ENCODE measurements at places on chromosomes 1 and 21.

- DNase-seq: no peak
Observed at GRCh38 chr1:226120398-226120797, 57.9 kb downstream of the H3-3A start.

DNA sequence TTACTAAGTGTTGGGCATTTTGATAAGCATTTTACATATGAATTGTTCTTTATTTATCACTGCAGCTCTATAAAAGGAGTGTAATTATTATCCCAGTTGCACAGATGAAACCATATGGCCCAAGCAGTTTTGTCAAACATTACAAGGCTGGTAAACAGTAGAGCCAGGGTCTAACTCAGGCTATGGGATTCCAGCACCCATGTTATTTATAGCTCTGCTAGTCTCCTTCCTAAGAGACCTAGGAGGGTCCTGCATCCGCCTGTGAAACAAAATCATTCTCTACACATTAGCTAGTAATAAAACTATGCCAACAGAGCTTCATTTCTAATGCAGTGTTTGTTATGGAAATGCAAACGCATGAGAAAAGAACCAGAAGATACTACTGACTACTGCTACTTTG lies 58.6 kb downstream of the IL23R start:
- DNase-seq: peak; percentile 55

GRCh38 chr1:42282867-42283583 lies 52.0 kb downstream of the FOXJ3 start:
- no peak for DNase-seq

DNA sequence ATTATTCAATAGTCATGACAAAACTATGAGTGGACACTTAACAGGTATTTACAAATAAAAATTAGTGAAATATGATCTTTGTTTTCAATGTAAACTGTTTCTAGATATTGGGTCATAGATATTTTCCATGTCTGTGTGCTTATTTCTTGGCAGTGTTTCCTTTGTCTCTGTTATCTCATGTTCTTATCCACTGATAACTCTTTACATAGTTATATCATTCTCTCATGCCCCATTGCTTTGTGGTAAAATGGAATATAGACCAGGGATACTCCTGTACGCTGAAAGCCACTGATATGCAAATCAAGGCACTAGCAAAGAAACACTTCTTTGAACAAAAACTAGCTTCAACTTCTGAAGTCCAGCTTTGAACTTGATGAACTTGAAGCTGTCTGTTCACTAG lies 113.1 kb downstream of the ITSN1 start:
- no peak for DNase-seq

- no peak for DNase-seq
Observed at GRCh38 chr21:24759348-24760075, 847.8 kb downstream of the MRPL39 start.

DNA sequence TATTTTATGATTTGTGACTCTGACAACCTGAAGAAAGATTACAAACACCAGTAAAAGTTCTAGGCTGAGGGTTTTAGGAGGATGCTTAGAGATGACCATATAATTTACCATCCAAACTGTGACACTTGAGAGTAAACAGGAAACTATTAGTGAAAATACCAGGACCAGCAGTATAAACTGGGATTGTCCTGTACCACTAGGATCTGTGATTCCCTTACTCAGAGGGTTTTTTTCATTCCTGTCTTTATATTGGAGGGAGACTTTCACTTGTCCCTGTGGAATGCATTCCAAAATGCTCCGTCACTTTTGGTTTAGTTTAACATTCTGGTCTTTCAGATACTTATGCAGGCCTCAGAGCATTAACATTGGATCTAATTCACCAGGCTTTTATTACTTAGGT lies 482.9 kb downstream of the PTBP2 start:
- DNase-seq: no peak

DNA sequence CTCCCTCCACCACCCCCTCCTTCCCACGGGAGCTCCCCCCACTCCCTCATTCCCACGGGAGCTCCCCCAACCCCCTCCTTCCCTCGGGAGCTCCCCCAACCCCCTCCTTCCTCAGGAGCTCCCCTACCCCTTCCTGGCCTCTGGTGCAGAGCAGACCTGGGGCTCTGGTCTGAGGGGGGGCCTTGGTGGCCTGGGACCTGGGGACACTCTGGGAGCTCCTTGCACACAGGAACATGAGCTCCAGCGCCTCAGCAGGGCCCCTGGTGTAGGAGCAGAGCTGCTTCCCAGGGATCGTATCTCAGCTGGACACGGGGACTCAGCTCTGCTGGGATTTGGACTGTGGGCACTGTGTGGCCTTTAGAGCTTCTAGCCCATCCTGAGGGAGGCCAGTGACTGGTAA lies 19.7 kb upstream of the PRSS38 start:
- DNase-seq: no peak

- DNase-seq: peak; percentile 67
Observed at GRCh38 chr1:32915766-32916706, 14.8 kb upstream of the TMEM54 start.

DNA sequence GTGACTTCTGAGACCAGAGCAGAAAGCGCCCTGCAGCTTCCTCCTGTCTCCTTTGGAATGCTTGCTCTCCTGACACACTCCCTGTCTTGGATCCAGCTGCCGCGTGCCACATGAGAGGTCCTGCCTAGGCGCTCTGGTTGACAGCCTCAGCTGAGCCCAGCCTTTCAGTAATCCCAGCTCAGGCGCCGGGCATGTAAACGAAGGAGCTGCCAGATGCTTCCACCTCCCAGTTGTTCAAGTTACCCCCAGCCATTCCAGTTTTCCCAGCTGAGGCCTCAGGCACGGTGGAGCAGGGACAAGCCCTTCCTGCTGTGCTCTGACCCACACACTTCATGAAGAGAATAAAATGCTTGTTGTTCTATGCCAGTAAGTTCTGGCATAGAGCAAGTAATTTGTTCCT lies 14.3 kb upstream of the CD34 start:
- DNase-seq: no peak

- no peak for DNase-seq
Observed at GRCh38 chr1:40794974-40795715, 11.6 kb downstream of the KCNQ4 start.

- DNase-seq: peak; percentile 64
Observed at GRCh38 chr1:45643978-45644377, 20.1 kb upstream of the CCDC17 start.

DNA sequence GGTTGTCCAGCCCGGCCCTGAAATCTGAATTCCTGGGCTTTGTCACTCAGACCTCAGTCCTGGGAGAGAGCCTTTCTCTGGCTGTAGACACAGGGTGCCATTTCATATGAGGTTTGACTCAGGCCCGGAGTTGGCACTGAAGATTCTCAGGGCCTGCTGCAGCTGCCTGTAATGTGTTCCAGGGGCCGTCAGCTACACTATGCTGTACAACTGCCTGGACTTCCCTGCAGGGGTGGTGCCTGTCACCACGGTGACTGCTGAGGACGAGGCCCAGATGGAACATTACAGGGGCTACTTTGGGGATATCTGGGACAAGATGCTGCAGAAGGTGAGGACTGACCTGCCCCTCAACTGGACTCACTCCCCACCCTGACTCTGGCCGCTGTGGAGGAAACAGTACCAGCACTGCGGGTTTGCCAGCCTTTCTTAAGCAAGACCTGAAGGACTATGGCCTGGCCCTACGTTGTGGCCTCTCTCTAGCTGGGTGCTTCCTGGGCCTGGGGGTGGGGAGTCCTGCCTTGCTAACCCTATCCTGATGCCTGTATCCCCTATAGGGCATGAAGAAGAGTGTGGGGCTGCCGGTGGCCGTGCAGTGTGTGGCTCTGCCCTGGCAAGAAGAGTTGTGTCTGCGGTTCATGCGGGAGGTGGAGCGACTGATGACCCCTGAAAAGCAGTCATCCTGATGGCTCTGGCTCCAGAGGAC lies 18.9 kb downstream of the FAAH start:
- no peak for DNase-seq

DNA sequence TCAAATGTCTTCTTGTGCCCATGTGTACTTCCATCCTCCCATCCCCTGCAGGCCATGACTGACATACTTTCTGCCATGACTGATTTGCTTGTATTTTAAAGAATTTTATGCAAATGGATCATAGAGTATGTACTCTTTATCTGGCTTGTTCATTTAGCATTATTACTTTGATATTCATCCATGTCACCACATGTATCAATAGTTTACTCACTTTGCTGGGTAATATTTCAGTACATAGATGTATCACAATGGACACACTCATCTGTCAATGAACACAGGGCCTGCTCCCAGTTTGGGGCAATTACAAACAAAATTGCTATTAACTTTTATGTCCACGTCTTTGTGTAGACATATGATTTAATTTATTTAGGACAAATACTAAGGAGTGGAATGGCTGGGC lies 259.1 kb downstream of the SDCCAG8 start:
- no peak for DNase-seq

DNA sequence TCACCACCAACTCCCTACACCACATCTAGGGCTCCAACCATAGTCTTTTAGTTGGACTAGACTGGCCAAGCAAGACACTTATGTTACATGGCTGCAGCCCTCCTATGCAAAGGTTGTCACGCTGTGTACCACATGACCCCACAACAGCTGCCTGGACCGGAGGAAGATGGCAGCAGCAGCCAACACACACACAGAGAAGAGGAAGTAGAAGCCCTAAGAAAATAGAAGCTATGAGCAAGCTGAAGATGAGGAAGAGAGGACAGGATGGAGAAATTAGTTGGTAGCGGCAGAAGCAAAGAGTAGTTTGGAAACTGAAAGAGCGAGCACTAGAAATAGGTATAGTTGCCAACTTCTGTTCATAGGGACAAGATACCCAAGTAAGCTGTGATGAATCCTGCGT lies 60.8 kb upstream of the RALGPS2 start:
- no peak for DNase-seq

GRCh38 chr1:52365071-52365745 lies 797 bp downstream of the CC2D1B start:
- no peak for DNase-seq

- DNase-seq: no peak
Observed at GRCh38 chr1:25478633-25479032, 47.9 kb downstream of the MACO1 start.

GRCh38 chr21:45020629-45021427 lies 53.6 kb upstream of the ADARB1 start:
- DNase-seq: no peak

GRCh38 chr1:940107-941014 lies 16.6 kb downstream of the SAMD11 start:
- peak; percentile 57 for DNase-seq

- no peak for DNase-seq
Observed at GRCh38 chr1:234893725-234894630, 234.7 kb downstream of the TOMM20 start.

- DNase-seq: no peak
Observed at GRCh38 chr1:1889847-1890505, 911 bp downstream of the GNB1 start.

GRCh38 chr1:236429715-236430274 lies 35.7 kb downstream of the EDARADD start:
- DNase-seq: no peak

- DNase-seq: no peak
Observed at GRCh38 chr21:32525282-32525681, 60.0 kb downstream of the TCP10L start.
